Right atrium auricular region (tissue), 2 donors: ENCODE measurements at places on chromosomes 4 and X.

GRCh38 chr4:1767061-1767769 lies 25.9 kb upstream of the FGFR3 start:
- no peak for DNase-seq

DNA sequence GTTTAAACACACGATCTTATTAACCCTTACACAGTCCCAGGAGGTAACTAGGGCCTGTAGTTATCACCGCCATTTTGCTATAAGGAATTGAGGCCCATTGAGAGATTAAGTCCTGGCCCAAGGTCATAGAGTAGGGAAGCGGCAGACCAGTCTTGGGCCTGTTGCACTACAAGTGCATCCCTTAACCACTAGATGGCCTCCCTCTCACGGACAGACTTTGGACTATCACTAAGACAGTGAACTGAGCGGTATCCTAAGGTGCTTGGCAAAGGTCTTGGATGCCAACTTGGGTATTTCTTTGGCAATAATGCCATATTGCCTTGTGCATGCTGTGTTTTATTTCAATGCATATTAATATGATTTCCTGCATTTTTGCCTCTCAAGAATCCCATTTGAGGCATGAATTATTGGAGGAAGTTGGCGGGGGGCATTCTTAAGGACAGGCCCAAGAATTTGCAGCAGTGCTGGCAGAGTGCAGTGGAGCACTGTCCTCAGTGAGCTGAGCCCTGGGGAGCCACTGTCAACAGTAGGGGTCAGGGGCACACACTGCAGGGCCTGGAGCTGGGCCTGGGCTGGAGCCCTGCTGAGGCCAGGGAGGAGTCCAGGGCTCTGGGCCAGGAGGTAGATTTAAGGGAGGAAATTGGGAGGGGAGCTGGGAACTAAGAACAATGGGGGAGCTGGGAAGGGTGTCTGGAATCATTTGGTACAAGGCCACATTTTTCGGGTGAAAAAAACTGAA lies 147.4 kb downstream of the SMIM20 start:
- no peak for DNase-seq

DNA sequence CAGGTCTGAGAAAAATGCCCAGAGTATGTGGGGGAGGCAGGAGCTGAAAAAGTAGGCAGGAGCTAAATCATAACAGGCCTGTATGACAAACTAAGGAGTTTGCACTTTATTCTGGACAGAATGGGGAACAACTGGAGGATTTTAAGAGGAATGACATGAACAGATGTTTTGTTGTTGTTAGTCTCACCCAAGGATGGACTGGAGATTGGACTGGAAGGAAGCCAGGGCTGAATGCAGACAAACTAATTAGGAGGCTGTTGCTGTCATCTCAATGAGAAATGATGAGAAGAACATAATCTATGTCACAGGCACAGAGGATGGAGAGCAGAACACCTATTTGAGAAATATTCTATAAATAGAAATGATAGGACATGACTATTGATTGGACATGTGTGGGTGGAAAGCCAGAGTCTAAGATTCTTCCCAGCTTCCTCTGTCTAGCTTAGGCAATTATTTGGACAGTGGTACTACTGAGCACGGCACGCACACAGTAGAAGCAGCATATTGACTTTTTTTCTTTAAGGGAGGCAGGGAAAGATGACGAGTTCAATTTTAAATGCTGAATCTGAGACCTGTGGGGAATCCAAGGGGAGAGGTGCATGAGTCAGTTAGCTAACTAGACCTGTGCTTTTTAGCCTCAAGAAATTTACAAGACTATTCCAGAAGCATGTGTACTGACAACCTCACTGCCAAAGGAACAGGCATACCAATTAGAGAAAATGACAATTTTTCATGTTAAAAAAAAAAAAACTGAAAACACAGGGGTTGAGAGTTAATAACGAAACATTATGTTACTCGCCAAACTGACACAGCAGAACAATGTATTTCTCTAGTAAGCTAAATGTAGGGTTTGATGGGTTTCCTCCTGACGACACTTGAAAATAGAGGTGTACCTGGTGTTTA lies 963 bp upstream of the USO1 start:
- DNase-seq, result no peak

GRCh38 chrX:1537031-1537715 lies at the start of gene P2RY8:
Gene P2RY8, minus strand, starts transcription at chrX:1537185. Its CDS starts 70,627 bp downstream, at chrX:1466558.
- DNase-seq, result peak; percentile 72

DNA sequence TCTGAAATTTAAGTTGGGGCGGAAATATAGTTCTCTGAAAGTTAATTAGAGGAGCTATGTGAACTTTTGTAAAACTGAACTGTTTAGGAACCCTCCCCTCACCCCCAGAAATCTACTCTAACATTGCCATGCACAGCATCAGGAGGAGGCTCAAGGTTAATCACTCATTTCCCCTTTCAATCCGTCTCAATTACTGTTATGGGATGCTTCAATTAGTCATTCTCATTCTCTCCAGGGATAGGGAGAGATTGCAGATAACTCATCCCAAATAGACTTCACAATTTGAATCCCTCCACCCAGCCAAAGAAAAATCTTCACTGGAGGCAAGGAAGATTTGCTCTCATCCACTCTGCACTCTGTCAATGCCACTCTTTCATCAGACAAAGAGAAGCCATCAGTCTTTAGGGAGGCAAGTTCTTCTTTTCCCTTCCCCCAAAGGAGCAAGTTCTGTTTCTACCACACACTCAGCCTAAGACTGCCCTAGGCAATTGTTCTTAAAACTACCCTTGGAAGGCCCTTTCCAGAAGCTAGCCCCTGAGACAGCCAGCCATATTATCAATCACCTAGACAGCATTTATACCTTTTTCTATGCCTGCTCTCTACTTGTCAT lies 140.4 kb downstream of the SLC10A7 start:
- DNase-seq, result no peak

DNA sequence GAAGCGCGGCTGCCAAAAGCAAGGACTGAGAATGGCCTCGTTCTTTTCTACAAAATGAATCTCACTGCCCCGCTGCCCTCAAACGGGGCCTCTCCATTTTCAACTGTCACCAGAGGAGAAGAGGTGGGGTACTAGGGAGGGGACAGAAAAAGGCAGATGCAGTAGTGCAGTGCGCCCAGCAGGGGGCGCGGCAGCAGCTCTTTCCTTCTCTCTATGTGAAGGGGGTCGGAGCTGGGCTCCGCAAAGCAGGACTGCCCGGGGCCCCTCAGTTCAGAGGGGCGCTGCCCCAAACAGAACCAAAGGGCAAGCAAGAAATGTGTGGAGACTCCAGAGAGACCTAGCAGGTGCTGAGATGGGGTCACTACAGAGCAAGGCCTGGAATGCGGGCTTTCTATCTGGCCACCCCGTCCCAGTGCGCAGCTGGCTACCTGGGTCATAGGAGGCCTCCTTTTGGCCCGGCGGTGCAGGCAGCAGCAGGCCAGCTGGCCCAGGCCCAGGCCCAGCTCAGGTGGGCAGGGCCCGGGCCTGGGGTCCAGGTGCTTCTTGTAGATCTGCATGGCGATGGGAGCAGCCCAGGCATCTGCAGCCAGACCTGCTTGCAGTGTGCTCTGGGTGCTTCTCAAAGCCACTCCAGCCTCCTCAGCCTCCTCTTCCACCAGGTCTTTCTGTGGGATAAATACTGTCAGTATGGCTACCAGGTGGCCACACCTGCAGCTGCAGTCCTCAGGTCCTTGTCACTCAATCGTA lies 5.9 kb downstream of the IRAK1 start:
- no peak for DNase-seq

DNA sequence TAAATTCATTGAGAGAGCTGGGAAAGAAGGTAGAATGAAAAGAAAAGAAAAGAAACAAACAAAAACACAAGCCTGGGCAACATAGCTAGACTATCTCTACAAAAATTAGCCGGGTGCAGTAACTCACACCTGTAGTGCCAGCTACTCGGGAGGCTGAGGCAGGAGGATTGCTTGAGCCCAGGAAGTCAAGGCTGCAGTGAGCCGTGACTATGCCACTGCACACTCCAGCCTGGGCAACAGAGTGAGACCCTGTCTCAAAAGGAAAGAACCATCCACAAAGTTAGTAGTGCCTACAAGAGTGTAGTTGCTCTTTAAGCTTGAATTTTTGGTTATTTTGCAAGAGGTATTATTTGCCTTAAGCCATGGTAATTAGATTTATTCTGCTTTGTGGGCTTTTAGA lies 157.7 kb downstream of the CBR4 start:
- DNase-seq, result no peak

- no peak for DNase-seq
Measured at GRCh38 chr4:3523628-3524221, 8.5 kb downstream of the LRPAP1 start.

GRCh38 chr4:89468602-89469001 lies 161.0 kb upstream of the GPRIN3 start:
- DNase-seq, result no peak

- no peak for DNase-seq
Measured at GRCh38 chr4:128347175-128347868, 59.7 kb upstream of the PGRMC2 start.

DNA sequence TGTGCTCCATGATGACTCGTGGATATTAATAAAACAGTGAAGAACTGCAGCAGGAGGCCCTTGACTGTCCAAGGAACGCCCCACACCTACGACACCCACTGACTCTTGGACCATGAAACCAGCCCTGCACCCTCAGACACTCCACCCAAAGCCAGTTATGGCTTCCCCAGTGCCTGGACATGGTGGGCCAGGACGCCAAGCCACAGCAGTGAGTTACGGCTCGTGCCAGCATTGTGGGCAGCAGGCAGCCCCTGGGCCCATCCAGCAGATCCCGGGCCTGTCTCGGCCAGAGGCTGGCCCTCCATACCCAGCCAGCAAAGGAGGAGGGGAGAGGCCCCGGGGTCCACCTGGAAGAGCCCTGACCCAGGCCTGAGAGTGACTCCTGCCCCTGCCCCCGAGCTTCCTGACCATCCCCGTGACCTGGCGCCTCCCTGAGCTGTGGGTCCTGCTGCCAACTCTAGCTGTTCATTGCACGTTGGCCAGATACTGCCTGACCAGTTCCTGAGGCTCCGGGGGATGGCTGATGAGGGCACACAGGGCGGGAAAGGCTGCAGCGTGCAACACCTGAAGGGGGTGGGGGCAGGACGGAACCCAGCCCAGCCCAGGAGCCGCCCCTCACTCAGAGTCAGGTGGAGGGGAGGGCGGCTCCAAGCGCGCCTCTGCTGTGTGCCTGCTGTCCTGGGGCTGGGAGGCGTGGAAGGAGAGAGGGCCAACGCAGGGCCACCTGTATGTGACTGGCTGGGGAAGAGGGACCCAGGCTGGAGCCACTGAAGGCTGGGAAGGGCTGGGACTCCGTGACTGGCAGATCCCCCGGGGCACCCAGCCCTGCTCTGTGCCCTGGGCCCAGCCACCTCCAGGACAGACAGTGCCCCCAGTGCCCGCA lies 739 bp downstream of the SLC49A3 start:
- DNase-seq, result no peak

GRCh38 chr4:6115746-6116586 lies 84.4 kb downstream of the JAKMIP1 start:
- no peak for DNase-seq
